Left ventricle myocardium superior (tissue), 1 donor: ENCODE measurements at places on chromosomes 4 and X.

DNA sequence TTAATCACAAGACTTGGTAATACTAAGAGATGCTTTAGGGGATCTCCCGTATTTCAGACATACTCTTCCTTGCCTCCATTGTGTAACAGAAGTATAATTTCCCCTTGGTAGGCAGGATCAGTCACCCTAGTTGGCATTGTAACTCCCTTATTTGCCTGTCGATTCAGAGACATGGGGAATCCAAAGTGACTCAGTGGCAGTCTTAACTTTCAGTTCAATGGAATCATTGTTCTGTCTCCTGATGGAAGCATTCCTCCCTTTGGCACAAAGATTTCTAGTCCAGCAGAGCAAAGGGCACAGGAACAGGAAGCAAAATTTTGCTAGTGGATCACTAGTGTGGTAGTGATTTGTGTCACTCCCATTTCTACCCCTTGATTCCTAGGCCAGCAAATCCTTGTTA is 80.4 kb downstream of the DCUN1D4 start:
- no peak for DNase-seq

DNA sequence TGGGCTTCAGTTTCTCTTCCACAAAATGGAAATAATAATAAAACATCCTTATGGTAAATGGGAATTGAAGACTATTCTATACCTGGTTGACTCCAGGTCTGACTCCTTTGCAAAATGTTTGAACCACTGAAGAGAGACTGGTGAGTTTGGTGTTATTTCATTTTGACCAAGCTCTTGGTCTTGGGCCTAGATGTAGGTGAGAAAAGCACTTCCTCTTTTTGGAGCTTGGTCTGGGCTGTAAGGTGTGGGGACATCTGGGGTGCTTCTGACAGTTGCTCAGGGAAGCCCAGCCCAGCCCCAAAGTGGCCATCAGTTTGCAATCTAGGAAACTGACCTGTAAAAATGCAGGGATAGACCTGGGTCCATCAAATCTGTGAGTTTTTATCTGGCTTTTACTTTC is 26.8 kb upstream of the SOD3 start:
- no peak for DNase-seq

DNA sequence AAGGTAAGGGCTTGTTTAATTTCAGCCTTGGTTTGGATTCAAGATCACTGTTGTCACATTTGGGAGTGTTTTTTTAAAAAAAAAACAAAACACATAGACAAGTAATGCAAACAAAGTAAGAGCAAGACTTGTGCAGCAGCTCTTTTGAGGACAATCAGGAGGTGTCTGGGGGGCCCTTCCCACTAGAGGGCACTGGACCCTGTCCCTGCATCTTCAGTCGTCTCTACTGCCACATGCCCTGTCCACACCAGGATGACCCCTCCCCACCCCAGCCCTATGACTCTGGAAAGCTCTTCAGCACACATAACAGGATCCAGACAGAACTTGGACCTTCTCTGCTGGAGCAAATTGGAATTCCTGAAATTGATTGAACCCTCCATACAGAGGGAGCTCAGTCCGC is 71.0 kb downstream of the USP46 start:
- peak; percentile 54 for DNase-seq

- DNase-seq: no peak
Observed at GRCh38 chr4:159129814-159130550, 27.1 kb downstream of the RAPGEF2 start.

- DNase-seq: no peak
Observed at GRCh38 chrX:10797466-10797865, 177.1 kb upstream of the MID1 start.

- no peak for DNase-seq
Observed at GRCh38 chr4:124738994-124739393, 26.5 kb upstream of the ANKRD50 start.

GRCh38 chr4:127505203-127505602 is 127.6 kb upstream of the INTU start:
- no peak for DNase-seq

DNA sequence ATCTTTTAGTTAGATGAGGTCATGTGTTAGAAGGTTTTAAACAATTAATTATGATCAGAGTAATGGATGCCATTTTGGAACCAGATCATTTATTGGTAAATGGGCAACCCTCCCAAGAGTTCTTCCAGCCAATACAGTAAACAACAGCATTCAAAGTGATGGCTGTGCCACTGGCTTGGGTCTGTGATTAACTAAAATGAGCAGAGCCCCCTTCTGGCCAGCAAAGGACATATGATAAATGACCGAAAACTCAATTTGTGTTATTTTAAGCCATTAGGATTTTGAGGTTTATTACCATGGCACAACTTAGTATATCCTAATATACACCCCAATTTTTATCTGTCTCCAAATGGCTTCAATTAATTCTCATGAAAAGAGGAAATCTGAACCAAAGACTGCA is 90.8 kb upstream of the NPFFR2 start:
- no peak for DNase-seq

DNA sequence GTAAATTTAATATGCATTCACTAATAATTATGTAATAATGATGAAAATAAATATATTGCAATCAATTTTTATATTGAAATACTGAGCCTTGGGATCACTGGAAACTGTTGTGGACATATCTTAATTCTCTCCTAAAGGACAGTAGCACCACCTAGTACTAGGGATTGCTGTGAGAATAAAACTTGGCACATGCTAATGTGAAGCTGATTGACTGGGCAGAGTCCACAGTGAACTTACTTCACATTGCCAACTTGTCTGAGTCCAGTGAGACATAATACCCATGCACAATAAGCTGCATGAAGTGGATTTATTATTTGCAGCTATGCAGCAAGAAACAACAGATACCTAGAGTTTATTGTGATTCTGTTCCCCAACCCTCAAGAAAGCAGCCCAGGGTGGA is 131.1 kb downstream of the GABRG1 start:
- no peak for DNase-seq

DNA sequence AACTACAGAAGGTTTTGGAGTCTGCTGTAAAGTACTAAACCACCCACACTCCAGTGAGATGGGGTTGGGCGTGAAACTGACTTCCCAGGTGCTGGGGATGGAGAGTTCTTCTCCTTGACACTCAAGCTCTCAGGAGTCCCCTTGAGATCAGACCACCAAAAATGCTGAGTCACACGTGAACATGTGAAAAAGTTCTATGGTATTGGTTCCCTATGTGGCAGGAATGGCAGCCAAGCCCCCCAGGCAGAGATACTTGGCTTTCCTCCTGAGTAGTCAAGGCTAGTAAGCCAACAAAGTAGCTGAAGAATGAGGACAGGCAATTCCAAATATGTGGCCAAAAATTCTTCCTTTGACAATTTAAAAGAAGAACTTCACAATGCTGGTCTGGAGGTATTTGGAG is 222.0 kb upstream of the ADAMTS3 start:
- DNase-seq: no peak

DNA sequence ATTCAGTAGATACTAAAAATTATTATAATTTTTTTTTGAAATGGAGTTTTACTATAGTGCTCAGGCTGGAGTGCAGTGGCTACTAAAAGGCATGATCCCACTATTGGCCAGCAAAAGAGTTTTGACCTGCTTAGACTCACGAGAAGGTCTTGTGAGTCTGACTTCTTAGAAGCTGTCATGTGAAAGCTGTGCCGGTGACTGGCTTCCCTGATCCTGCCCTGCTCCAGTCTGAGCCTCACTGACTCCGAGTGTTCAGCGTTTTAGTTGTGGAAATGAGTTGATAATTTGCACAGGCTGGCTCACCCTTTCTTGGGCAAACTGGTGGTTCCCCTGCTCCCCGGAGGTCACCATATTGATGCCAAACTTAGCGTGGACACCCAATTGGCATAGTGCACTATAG is 16.4 kb upstream of the CXCL8 start:
- DNase-seq: no peak

GRCh38 chrX:154350429-154351182 is 23.8 kb downstream of the FLNA start:
- DNase-seq: peak; percentile 12

DNA sequence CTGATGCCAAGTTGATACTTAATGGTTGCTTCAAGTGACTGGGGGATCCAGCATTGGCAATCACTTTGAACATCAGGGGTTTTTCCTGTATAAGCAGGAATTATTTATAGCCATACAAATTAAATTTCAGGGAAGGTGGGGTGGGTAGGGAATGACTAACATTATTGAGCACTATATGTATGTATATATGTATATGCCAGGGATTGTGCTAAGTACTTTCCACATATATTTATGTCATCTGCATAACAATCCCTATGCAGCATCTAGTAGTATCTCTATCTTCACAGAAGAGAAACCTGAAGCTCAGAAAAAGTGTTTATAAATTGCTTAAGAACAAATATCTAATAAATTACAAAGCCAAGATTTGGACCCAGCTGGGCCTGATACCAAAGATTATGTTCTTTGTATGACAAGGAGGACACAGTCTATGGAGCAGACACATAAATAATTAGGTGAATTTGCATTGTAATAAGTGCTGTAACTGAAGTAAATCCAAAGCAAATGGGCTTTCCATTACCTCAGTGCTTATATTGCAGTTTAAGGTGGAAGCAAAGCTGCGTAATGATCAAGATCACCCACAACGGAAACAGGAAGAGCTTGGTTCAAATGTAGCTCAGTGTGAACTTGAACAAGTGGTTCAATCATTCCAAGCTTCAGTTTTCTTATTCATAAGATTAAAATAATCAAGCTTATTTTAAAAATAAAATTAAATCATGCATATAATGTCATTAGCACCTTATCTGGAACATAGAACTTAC is 18.9 kb upstream of the RASGEF1B start:
- no peak for DNase-seq

DNA sequence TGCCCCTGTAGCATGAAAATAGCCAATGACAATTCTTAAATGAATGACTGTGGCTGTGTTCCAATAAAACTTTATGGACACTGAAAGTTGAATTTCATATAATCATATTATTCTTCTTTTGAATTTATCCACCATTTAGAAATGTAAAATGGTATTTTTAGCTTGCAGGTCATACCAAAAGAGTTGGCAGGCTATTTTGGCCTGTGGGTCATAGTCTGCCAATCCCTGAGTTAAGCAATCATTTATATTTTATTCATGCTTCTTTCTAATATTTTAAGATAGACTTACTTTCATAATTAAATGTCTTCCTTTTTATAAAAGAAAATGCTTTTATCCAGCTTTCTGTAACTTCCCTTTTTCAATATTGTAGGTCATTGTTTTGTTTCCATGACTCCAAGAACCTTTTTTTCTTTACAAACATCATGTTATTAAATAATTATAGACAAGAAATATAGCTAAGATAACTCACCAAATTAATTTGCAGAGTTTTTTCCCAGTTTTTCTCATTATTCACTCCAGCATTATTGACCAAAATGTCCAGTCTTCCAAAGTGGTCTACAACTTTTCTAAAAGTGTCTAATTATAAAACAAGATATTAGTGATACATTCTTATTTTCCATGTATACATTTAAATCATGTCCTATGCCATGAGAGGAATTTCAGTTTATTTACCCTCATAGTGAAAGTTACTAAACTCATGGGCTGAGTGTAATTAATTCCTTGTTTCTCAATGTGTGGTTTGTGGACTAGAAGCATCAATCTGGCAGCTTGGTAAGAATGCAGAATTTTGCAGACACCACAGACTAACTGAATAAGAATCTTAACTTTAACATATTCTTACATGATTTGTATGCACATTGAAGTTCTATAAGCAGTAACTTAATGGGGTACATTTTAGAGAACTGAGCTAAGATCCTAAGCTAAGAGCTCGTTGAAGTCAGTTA is 4.5 kb downstream of the HPGD start:
- no peak for DNase-seq

- no peak for DNase-seq
Observed at GRCh38 chr4:101475246-101475645, 127.9 kb upstream of the PPP3CA start.

- DNase-seq: no peak
Observed at GRCh38 chrX:8313844-8314243, 142.8 kb upstream of the VCX2 start.

- DNase-seq: no peak
Observed at GRCh38 chr4:23855912-23856605, 33.8 kb downstream of the PPARGC1A start.

- DNase-seq: no peak
Observed at GRCh38 chrX:85107407-85107806, 103.7 kb downstream of the APOOL start.

DNA sequence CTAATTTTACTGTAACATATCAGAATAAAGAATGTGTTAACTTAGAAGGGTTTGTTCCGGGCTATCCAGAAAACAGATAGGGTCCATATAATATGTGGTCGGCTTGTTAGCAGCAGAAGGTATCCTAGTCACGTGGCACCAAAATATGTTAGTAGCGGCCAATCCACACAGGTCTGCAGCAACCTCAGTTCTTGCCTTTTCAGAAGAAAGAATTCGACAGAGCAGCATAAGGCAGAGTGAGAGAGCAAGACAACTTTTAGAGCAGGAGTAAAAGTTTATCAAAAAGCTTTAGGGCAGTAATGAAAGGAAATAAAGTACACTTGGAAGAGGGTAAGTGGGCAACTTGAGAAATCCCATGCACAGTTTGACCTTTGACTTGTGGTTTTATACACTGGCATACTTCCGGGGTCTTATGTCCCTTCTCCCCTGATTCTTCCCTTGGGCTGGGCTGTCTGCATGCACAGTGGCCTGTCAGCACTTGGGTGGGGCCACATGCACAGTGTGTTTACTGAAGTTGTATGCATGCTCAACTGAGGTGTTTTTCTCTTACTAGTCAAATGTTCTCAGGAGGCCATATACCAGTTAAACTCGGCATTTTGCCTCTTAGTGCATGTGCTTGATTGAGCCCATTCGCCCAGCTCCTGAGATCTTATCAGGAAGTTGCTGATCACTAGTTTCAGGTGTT is 37.0 kb upstream of the ABCG2 start:
- DNase-seq: no peak

DNA sequence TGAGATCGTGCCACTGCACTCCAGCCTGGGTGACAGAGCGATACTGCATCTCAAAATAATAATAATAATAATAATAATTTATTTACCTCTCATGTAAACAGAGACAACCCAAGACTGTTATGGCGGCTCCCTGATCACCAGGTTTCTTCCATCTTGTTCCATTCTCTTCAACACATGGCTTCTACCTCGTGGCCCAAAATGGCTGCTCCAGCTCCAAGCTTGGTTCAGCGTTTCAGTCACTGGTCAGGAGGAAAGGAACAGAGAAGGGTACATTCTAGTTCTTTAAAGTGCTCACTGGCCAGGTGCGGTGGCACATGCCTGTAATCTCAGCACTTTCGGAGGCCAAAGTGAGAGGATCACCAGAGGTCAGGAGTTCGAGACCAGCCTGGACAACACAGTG is 24.9 kb upstream of the CHRNA9 start:
- DNase-seq: no peak

DNA sequence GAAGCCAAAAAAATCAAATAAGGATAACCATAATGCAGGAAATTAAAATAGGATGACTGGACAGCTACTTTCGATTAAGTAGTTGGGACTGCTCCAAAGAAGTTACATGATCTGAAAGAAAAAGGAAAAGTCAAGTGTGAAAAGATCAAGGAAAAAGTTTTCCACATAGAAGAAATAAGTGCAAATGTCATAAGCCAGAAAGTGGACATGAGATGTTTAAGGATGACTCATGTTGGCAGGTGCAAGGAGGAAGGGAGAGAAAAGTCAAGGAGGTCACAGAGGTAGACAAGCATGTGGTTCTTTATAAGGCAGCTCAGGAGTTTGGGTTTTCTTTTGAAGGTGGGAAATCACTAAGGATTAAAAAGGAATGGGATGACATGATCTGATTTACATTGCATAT is 89.8 kb upstream of the GPRIN3 start:
- no peak for DNase-seq

- DNase-seq: peak; percentile 61
Observed at GRCh38 chr4:52051213-52051614, at the start of gene SPATA18. Gene SPATA18, plus strand, starts transcription at chr4:52051304. Its CDS starts 401 bp downstream, at chr4:52051705.
